ENCODE measurements at places on chromosomes 2 and 18.

DNA sequence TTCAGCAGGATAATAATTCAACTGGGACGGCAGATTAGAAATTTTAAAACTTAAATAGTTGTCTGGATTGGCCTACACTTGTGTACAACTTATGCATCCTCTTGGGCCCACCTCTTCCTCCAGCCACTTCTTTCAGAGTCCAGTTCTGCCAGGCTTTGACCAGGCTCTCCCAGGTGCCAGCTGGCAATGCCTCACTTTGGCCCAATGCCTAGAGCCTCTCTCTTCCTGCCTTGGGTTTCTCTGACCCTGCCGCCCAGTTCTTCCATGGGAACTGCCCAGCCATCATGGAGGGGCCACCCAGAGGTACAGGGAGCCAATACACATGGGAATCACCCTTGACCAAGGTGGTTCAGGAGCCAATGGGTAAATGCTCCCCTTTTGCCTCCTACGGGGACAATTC is 135.5 kb downstream of the IRS1 start:
- no peak for DNase-seq

DNA sequence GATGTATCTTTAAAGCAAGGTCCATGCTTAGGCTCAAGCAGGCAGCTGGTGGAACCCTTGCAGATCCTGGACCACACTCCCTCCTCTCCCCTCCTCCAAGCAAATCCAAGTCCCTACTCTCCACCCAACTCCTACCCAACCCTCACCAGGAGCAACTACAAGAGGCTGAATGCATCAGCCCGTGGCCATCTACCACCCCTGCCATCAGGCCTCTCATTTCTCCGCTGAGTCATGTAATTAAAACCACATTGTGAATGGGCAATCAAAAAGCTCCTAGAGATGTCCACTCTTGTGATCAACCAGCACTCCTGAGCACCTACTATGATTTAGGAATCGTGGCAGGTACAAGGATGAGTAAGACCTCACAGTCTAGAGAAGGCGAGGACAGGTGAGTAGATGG is 142.2 kb upstream of the CAPN13 start:
- DNase-seq, result no peak

GRCh38 chr2:178243961-178244360 is 49.6 kb downstream of the OSBPL6 start:
- DNase-seq, result no peak

DNA sequence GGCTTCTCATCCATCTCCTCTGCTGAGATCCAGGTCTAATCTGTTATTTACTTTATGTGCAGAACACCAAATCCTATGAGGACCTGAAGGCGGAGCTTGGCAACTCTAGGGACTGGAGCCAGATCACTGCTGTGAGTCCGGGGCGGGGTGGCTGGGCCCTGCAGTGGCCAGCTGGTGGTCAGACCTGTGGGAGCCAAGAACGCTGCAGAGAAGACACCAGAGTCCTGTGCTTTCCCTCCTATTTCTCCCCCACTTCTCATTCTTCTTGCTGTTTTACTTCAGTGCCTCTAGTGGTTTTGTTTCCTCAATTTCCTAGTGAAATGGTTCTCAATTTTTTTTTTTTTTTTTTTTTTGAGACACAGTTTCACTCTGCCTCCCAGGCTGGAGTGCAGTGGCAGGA is 19.7 kb downstream of the VIL1 start:
- no peak for DNase-seq

DNA sequence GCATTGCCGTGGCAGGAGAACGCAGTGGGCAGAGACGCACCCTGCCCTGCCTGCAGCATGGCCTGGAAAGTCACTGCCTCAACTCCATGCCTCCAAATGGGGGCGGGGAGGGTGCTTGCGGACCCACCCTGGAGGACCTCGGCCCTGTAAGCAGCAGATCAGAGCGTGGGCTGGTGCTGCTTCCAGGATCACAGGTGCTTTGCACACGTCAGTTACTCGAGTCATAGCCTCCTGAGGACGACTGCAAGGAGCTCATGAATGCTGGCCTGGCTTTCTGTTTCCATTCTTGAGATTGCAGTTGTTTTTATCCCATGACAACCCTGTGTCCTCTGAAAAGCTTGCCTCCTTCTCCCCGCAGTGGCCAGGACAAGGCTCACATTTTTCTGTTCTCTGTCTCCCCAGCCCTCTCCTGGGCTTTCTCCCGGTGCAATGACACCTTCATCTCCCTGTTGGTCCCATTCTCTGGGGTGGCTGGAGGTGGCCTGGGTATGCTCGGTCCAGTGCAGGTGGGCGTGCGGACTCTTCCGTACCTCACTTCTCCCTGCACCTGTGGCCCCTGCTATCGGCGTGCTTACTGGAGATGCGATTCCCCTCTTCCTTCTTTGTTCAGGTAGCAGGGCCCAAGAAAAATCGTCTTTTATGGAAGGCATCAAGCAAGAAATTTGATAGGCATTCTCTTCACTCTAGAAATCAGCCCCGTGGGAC is 208.0 kb downstream of the GBX2 start:
- DNase-seq, result no peak

DNA sequence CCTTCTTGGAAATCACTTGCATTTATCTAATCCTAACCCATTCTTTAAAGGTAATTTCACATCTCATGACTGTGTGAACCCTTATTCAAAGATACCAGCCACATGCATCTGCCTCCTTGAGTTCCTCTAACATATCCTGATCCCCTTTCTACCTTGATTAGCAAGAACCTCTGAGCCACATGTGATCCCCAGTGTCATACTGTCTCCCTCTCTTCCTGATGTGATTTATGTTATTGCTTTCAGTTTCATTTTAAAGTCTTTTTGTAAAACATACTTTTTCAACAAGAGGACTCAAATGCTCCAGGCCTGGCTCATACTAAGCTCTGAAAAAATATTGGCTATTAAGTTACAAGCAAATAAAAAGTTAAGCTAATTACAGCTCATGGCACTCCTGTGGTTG is 470.1 kb downstream of the DLGAP1 start:
- peak; percentile 22 for DNase-seq

- no peak for DNase-seq
Observed at GRCh38 chr2:238774071-238774470, 73.8 kb upstream of the TWIST2 start.

DNA sequence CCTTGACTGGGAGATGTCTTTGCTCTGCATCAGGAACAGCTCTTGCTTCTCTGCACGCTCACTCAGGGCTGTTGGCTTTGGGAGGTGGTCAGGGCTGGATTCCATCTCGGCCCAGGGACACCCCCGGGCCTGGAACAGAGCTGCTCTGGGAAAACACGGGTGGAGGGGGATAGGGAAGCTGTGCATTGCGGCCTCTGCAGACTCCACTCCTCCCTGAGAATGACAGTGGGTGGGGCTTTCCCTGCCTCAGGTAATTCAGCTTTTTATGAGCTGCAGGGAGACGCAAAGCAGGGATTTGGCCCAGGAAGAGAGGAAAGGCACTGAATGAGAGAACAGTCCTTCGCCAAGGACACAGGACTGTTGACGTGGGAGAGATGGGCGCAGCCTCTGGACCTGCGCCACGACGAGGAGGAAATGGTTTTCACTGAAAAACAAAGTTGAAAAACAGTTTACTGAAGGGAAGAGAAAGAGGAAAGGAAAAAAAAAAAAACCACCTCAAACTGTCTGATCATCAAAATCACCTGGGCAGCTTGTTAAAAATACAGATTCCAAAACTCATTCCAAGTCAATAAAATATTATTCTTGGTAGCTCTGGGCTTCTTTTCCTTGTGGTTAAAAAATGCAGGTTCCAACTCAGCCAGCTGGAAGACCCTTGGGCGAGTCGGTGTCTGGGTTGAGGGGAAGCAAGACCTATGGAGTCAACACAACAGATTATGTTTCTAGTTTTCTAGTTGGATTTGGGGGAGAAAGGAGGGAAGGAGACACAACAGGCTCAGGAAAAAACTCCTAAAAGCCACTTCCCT is 194.0 kb downstream of the ZFP36L2 start:
- DNase-seq, result no peak

- DNase-seq, result no peak
Observed at GRCh38 chr2:108316461-108317258, 28.0 kb downstream of the SULT1C2 start.

GRCh38 chr2:142100139-142100873 is 30.5 kb downstream of the LRP1B start:
- DNase-seq, result no peak

GRCh38 chr18:57544936-57545660 is 41.4 kb downstream of the FECH start:
- no peak for DNase-seq

GRCh38 chr2:173734797-173735196 is 230.4 kb downstream of the SP3 start:
- no peak for DNase-seq

DNA sequence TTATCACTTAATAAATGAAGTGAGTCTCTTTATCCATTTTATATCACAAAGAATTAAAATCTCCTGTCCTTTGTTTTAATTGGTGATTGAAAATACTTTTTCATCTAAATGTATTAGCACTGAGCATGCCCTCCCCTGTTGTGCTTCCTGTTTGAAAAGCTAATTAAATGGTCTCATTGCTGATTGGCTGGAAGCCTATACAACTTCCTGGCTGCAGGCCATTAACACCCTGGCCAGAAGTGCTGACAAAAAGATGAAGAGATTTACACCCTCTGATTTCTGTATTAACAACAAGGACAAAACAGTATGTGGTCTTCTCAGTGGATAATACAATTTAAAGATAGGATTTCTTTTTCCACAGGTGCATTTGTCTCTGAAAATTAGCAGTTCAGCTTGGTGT is 548.0 kb downstream of the DCC start:
- no peak for DNase-seq

- no peak for DNase-seq
Observed at GRCh38 chr2:134401081-134401497, 147.2 kb downstream of the MGAT5 start.

- no peak for DNase-seq
Observed at GRCh38 chr2:191713837-191714236, 35.9 kb downstream of the NABP1 start.

DNA sequence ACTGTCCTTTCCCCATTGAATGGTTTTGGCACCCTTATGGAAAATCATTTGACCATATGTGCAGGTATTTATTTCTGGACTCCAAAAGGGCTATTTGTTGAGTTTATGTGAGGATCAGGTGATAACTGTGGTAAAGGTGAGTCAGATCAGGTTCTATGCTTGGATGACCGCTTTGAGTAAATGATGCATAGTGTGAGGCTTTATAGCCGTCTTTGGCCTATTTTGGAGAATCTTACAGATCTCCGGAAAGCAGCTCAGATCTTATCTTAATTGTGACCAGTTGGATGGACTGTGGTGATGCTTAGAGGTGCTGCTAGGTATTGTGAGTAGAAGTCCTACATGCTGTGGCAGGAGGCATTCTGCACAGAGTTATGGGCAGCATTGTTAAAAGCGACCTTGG is 126.2 kb downstream of the METTL8 start:
- DNase-seq, result no peak

- DNase-seq, result no peak
Observed at GRCh38 chr2:217033186-217033585, 173.3 kb upstream of the TNP1 start.

DNA sequence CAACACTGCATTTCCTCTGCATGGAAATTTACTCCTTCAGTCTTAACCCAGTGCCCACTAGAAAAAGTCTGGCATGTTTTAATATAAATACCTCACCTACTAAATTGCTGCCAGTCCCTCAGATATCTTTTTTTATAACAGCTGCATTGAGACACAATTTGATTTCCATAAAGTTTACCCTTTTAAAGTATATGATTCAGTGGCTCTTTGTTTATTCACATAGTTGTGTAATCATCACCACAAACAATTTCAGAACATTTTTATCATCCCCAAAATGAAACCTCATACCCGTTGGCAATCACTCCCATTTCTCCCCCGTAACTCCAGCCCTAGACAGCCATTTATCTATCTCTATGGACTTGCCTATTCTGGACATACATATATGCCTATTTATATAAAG is 17.0 kb upstream of the FRZB start:
- peak; percentile 82 for DNase-seq

DNA sequence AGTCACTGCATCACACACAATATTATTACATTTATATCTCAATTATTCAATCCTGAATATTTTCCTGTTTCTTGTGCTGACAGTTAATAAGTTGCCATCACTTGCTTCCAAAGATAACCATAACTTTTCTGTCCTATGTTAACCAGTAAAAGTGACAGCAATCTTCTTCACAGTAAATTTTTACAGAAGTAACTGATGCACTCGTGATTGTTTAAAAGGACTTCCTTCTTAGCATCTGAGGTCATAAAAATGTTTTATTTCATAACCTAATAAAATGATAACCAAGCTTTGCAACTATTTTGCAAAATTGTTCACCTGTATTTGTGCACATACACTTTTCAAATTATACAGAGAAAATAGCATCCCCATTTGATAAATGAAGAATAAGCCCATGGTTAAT is 20.6 kb upstream of the ANKRD62 start:
- DNase-seq, result no peak

- no peak for DNase-seq
Observed at GRCh38 chr2:19579461-19579860, 221.0 kb upstream of the OSR1 start.

GRCh38 chr2:12027136-12027535 is 280.7 kb downstream of the LPIN1 start:
- no peak for DNase-seq

DNA sequence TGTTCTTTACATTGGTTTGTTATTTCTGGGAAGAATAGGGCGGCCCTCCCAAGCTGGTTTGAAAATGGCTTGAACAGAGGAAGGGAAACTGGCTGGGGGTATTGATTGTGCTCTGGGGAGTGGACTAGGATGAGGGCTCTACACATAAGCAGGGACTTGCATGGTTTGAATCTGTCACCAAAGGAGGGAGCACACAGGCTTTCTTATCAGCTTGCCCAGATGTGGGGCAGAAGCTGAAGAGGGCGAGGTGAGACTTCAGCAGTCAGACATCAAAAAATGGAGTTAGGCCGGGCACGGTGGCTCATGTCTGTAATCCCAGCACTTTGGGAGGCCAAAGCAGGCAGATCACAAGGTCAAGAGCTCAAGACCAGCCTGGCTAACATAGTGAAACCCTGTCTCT is 7.2 kb upstream of the RAB12 start:
- no peak for DNase-seq

DNA sequence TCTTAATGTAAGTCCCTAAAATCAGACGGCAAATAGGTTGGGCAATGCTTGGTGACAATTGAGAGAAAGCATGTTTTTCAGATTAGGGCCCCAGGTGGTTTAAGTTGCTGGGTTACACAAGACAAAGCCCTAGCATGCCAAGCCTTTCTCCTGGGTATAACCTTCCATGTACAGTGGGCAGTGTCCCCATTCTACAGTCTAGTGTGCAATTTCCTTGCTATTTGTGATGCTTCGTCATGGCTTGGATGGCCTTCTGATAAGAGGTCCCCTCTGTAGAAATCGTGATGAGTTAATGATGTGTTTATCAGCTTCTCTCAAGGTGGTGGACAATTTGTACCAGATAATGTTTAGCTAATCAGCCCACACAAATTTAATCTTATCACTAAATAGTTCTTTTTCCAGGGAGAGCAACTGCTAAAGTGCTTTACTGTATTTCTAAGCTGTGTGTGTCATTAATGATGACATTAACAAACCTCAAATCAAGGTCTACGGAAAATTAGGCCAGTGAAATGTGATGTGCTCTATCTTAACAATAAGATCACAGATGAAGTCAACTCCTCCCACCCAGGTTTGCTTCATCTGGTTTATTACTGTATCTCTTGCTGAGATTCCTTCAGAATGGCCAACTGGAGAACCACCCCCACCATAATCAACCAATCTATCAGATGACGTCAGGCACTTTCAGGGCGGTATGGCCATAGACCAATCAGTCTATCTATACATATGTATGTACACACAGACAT is 61.7 kb downstream of the PLB1 start:
- no peak for DNase-seq

GRCh38 chr18:46480226-46480625 is 176.8 kb downstream of the LOXHD1 start:
- no peak for DNase-seq

- DNase-seq, result peak; percentile 95
Observed at GRCh38 chr18:21361307-21361880, 119.4 kb downstream of the GREB1L start.

- DNase-seq, result no peak
Observed at GRCh38 chr2:189629531-189630453, 31.5 kb upstream of the ASNSD1 start.
